MCF 10A (cell line): ENCODE measurements at places on chromosomes 5 and 9. TPM values are rescaled to one million over a fixed set of nuclear protein-coding genes. Genes with fewer than 3 reads are reported as not detected.

- DNase-seq = no peak
Measured at GRCh38 chr5:159217236-159217635, 7.9 kb upstream of the RNF145 start.

DNA sequence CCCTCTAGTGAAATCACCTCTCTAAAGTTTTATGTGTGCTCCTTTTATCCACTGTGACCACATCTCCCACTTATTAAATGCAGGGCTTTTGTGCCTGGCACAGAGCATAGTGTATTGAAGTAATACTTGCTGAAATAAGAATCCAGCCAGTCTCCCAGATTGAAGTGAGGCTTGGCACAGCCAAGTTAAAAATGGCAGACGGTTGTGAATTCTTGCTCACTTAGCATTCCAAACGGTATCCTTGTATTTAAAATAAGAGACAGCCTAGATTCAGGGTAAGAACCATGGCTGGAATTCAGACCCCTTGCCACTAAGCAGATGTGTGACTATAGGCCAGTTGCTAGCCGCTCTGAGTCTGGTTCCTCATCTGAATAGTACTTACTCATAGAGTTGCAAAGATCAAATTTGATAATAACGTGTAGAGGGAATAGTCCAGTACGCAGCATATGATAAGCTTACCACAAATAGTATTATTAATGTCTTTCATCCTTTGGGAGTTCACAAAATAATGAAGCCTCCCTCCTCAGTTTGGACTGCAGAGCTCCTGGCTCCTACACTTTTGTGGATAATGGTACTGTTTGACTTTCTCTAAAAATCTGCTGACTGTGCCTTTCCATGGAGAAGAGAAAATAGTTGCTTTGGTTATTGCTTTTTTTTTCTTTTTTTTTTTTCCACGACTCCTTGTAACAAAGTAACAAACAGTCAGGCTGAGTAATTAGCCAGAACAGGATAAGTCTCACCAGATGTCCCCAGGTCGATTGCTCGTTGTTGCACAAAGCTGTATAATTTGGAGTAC is 51.5 kb downstream of the FGF1 start:
- DNase-seq = no peak

GRCh38 chr9:130117816-130118632 is 54.2 kb upstream of the NCS1 start:
- DNase-seq = peak; percentile 44

DNA sequence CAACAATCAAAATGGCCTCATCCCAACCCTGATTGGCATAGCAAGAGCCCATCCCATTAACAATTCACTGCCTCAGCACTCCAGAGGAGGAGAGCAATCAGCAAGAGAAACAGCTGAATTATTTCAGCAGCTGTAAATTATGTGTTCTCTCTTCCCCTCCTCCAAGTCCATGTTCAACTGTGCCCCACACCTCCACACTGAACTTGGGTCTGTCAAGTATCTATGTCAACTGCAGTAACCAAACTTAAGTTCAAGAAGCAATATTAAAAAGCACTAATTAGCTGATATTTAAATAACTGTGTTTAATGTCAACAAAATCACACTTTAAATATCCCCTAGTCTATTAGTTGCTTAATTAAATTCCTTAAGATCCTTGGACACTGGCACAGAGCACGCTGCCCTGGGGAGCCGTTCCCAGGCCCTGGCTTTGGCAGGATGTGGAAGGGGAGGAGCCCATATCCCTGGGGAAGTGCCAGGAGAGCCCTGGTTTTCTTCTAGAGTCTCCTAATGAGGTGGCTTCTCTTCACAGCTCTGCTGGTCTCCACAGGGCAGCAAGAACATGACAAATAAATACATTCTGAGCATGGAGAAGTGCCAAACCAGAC is 50.6 kb downstream of the SIL1 start:
- peak; percentile 94 for DNase-seq

GRCh38 chr9:69325409-69326212 is 596 bp downstream of the ENTREP1 start:
- no peak for DNase-seq

GRCh38 chr5:172841256-172841655 is 7.2 kb downstream of the ERGIC1 start:
- DNase-seq = no peak

- no peak for DNase-seq
Measured at GRCh38 chr9:108972626-108973209, 38.5 kb downstream of the ABITRAM start.

GRCh38 chr5:178441486-178442270 is 148.5 kb downstream of the COL23A1 start:
- no peak for DNase-seq

DNA sequence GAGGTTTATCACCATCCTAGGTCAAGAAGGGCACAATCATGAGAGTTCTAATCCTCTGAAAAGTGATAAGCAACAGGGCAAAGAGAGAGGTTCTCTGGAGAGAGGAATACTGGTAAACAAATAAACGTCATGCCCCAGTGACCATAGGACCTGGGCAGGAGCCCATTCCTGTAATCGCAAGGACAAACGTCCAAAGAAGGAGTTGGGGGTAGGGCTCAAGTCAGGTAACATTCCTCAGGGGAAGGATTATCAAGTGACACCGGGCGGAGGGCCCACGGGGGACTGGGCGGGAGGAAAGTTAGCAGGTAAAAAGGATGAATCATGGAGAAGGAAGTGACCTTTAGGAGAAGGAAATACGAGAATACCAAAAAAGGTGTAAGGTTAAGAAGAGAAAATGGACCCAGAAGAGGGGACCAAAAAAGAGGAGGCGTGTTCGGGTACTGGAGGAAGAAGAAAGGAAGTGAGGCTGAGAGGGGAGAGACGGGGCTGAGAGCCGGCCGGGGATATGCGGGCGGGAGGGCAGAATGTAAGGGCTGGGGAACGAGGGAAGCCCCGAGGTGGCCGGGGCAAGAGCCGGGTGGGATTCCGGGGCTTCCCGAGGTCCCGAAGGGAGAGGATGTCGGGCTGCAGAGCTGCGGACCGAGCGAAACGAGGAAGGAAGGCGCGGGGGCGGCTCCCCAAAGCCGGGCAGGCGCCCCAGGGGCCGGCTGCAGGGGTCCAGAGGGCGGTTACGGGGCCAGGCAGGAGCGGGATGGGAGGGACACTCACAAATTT is 583 bp downstream of the DIAPH1 start:
- peak; percentile 82 for DNase-seq

DNA sequence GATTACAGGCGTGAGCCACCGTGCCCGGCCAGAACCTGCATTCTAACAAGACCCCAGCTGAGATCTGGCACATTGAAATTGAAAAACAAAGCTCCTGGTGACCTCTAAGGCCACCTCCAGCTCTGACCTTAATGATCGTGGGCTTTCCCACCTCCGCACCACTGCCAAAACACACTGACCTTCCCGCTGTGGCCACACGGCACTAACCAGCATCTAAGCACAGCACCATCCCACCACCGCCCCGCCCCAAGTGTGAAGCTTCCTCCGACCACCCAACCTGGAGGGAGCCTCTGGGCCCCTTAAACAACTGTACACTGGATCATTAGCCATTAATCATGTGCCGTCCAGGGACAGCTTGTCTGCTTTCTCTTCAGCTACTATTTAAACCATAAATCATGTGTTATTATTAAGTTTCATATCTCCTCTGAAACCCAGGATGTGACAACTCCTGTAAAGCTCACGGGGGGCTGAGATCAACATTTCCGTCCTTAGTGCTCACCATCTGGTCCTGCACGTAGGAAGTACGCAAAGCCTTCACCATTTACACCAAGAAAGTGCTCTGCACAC is 80.6 kb downstream of the COL23A1 start:
- DNase-seq = no peak

DNA sequence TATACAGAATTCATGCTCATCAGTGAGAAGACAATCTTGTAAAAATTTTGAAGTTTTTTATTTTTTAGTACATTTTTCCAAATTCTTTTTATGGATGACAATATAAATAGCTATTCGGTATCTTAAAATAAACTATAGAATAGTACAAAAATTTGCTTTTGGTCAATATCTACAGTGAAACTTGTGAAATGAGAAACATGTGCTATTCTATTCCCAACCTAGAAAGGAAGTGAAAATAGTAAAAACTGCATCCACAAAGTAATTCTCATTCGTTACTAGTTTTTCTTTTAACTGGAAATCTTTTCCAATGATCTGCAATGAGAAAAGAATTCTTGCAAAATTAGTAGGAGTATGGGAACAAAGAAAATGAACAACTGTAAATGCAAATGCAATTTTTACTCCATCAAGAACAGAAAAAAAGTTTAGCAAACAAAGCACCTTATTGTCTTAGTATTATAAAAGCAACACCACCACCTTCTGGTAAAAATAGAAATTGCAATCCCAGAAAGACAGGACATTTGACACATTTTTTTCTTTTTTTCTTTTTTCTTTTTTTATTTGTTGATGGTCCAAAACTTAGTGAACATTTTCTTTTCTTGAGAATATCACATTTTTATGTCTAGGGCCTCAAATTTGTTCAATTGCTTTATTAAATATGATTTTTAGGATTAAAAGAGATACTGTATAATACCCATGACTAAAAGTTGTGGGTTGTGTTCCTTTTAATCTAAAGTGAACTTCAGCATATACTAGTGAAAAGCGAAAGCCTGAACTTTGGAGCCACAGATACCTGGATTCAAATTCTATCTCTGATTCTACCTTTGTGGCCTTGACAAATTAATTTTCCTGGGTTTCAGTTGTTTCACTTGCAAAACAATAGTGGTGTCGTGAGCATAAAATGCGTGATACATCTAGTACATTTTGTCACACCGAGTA is 72.3 kb downstream of the SLCO4C1 start:
- peak; percentile 51 for DNase-seq

GRCh38 chr5:62282064-62282463 is 23.9 kb upstream of the KIF2A start:
- no peak for DNase-seq

GRCh38 chr5:8322484-8322883 is 453.5 kb downstream of the MTRR start:
- DNase-seq = no peak

- DNase-seq = peak; percentile 18
Measured at GRCh38 chr9:115141612-115142011, 23.7 kb upstream of the TNC start.

- no peak for DNase-seq
Measured at GRCh38 chr5:100826133-100826532, 76.9 kb downstream of the ST8SIA4 start.

DNA sequence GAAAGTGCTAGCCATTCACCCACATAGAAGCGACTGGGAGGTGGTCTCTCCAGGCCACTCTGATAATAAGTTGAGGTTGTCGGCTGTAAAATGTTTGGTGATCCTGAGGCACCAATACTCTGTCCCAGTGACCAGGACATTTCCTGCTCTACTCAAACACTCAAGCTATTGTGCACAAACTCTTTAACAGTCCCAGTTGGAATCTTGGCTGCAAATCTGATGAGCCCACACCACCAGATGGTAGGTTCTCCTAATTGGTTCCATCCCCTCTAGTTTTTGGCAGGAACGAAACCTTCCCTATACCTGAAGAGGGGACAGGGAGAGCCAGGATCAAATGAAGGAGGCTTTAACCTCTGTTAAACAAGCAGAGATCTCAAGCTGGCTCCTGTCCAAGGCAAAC is 14.3 kb downstream of the GRIA1 start:
- DNase-seq = peak; percentile 21

DNA sequence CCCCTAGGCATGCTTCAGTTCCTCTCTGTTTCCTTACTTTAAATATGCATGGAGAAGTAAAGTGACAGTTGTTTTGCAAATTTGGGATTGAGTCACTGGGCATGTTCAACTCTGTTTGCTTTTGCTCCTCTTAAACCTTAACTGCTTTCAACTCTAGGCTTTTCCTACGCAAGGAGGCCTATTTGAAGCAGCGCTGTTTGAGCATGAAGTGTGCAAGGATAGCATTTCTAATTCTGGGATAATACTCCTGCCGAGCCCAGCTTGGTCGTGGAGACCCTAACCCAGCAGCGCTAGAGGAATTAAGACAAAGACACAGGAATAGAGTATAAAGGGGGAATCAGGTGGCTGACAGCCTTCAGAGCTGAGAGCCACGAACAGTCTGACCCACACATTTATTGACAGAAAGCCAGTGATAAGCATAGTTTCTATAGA is 803.4 kb upstream of the CDH10 start:
- DNase-seq = no peak

Gene RABL6
- total RNA-seq = 77.8 and 84.2 TPM in 2 replicates

Gene ADRB2
- total RNA-seq = 6.9 and 9.5 TPM in 2 replicates

Gene SPATA31D4
- total RNA-seq = not detected in 2 replicates

Gene SLC28A3
- total RNA-seq = 0.47 and 0.77 TPM in 2 replicates

Gene LECT2
- not detected in 2 replicates for total RNA-seq

Gene PCDHB9
- total RNA-seq = 1.0 and 1.8 TPM in 2 replicates

Gene SLC36A2
- total RNA-seq = not detected in 2 replicates
